ENCODE measurements at places on chromosomes 4 and X.

DNA sequence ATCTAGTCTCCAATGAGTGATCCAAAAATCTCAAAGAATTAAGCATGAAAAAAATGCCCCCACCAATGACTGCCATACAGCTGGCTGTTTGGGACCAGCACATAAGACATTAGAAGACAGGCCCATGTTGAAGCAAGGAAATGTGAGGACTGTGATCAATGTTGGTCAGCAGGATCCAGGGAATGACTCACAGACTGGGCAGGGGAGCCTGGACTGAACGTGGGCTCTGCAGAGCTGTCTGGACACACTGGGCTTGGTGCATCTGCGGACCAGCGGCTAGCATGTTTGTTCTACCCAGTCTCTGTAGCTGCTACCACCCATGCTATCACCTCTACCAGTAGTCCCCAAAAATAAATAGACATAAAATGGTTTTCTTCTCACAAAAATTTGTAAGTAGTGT lies 108.6 kb downstream of the PALLD start:
- DNase-seq, result no peak
- no peaks in the 10 kb centered on the region for H3K4me1 ChIP-seq
- H3K27ac ChIP-seq, result no peak overlapping the region
- H3K4me3 ChIP-seq, result no peak overlapping the region
- no peaks in the 10 kb centered on the region for H3K27me3 ChIP-seq

DNA sequence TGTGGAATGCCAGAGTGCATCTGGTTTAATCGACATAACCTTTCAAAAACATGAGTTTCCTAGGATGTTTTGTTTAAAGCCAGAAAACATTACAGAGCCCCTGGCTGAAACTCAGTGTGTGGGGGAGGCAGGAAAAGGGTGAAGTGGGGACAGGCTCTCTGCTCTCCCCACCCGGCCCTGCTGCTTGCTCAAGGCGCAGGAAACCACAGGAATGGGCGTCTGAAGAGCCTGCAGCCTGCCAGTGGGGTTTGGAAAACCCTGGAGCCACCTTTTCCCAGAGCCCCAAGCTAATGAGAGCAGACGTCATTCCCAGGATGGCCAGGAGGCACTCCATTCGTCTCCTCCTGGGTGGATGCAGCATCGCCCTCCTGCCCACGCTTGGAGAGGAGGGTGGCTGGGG lies 240.6 kb downstream of the AFAP1 start:
- H3K27me3 ChIP-seq, result peaks cover 21% of the 10 kb centered on the region
- no peaks in the 10 kb centered on the region for H3K4me1 ChIP-seq
- H3K36me3 ChIP-seq, result no peaks in the 10 kb centered on the region
- no peak overlapping the region for H3K4me3 ChIP-seq
- DNase-seq, result no peak

DNA sequence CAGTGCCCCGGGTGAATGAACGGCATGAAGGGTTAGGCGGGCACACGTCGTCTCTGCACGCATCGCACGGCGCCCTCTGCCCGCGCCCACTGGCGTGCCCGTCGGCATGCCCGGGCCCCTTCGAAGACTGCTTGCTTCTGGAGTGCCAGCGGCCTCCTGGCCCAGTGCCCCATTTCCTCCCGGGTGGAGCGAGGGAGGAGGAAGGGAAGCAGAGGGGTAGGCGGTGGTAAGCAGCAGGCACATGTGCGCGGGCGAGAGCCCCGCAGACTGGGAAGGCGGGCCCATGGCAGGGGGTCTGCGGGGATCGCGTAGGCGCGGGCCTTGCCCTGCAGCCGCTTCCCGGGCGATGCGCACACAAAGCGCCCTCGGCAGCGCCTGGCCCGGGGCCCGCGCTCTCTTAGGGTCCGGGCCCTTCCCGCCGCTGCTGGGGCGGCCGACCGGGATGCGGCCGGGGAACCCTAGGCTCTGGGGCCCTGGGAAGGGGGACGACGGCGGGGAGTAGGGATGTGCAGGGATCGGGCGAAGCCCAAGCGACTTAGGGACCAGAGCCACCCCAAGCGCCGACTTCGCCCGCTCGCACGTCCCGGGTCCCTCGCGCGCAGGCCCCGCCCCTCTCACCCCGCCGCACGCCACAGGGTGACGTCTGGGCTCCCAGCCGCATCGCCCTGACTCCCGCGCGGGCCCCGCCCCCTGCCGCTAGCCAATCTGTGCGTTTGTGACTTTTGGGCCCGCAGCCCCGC lies 866 bp upstream of the EMD start:
- H3K4me3 ChIP-seq, result peak overlapping the region; percentile 39
- H3K27ac ChIP-seq, result peak overlapping the region; percentile 78
- no peak for DNase-seq
- no peaks in the 10 kb centered on the region for H3K27me3 ChIP-seq

DNA sequence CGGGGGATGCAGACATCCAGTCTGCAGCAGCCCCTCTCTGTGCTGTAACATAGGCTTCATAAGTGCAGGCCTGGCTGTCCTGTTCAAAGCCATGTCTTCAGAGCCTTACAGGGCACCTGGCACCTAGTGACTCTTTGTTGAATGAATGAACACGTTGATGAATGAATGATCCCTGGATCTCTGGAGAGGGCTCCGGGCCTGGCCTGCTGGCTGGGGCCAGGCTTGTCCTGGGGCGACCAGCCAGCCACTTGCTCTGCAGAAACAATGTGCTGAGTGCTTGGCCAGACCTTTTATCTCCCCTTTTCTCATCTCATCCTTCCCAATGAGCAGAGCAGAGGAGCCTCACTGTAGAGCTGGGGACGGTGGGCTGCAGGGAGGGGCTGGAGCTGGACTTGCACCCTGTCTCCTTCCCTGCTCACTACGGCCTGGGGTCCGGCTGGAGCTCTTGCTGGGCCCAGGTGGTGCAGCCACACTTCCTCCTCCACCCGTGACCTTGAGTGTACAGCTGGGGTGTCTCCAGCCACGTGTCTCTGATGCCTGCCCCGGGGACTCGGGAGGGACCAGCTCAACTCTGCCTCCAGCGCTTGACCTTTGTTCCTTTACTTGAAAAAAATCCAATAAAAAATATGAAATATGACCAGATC lies 77.9 kb downstream of the PSAPL1 start:
- H3K27ac ChIP-seq, result no peak overlapping the region
- no peaks in the 10 kb centered on the region for H3K4me1 ChIP-seq
- peaks cover 6% of the 10 kb centered on the region for H3K27me3 ChIP-seq
- DNase-seq, result no peak
- H3K4me3 ChIP-seq, result no peak overlapping the region
- H3K36me3 ChIP-seq, result no peaks in the 10 kb centered on the region

DNA sequence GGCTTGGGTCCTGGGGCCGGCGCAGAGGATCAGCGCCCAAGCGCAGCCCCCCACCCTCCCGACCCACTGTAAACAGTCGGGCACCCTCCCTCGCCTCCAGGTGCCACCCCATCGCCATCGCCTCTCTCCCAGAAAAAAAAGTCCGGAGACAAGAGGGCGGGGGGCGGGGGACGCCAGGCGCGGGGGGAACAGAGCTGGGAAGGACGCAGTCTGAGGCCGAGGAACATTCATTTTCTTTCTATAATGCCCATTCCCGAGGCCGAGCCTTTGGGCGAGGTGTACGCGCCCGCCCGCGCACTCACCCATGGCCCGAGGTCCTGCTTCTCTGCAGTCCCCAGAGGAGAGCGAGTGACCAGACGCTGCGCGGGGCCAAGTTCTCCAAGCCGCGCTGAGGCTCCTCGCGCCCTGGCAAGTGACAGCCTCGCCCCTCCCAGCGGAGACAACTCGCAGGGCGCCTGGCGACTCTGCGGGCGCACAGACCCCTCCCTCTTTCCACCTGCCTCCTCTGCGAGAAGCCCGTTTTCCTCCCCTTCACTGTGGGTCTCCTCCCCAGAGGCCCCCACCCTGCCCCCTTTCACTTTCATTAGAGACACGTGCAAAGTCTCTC lies 63.5 kb upstream of the WDR17 start:
- H3K27me3 ChIP-seq, result no peaks in the 10 kb centered on the region
- H3K27ac ChIP-seq, result no peak overlapping the region
- no peaks in the 10 kb centered on the region for H3K36me3 ChIP-seq
- no peak for DNase-seq
- H3K4me3 ChIP-seq, result no peak overlapping the region
- H3K4me1 ChIP-seq, result no peaks in the 10 kb centered on the region

- no peak for DNase-seq
- H3K4me1 ChIP-seq, result no peaks in the 10 kb centered on the region
- H3K4me3 ChIP-seq, result no peak overlapping the region
Observed at GRCh38 chr4:958314-958665, 15.1 kb downstream of the DGKQ start.

DNA sequence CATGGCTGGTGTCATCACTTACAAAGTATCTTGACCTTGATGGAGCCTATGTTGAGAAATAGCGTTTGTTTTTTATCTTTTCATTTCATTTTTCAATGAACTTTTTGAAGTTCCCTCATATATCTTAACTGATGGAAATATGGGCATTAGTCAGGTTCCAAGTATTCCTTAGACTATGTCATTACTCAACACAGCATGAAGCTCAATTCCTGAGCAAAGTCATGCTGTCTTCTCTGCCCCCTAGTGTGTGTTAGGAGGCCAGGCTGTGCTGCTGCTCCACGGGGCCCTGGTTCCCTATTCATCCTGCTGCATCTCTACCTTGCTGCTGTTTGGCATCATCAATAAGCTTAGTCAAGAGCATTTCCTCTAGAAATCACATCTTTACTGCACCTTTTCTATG lies 40.9 kb downstream of the GPR143 start:
- DNase-seq, result no peak
- H3K36me3 ChIP-seq, result no peaks in the 10 kb centered on the region
- no peaks in the 10 kb centered on the region for H3K4me1 ChIP-seq

DNA sequence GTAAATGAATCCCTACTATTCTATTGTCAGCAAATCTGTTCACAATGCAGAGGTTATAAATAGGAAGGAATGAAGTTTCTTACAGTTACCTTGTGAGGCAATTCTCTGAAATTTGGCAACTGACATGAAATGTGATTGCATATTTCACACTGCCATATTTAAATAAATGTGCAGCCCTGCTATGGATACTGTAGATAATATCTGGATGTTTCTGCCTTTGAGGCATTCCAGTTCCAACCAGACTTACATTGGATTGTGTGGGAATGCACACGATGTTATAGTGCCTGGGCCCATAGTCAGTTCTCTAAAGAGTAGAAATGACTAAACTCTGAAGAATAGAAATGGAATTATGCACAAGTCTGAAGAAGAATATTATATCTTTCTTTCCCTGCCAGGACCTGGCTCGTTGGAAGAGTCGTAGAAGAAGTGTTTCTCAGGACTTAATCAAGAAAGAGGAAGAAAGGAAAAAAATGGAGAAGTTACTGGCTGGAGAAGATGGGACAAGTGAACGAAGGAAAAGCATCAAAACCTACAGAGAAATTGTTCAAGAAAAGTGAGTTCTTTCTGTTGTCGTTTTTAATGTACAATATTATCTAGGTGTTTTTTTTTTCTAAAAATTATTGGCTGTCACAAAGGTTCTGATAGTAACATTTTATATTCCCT lies 102.7 kb downstream of the PHOX2B start:
- no peak overlapping the region for H3K27ac ChIP-seq
- H3K4me3 ChIP-seq, result no peak overlapping the region
- DNase-seq, result no peak
- H3K4me1 ChIP-seq, result peaks cover 5% of the 10 kb centered on the region
- H3K36me3 ChIP-seq, result no peaks in the 10 kb centered on the region
- H3K27me3 ChIP-seq, result no peaks in the 10 kb centered on the region

DNA sequence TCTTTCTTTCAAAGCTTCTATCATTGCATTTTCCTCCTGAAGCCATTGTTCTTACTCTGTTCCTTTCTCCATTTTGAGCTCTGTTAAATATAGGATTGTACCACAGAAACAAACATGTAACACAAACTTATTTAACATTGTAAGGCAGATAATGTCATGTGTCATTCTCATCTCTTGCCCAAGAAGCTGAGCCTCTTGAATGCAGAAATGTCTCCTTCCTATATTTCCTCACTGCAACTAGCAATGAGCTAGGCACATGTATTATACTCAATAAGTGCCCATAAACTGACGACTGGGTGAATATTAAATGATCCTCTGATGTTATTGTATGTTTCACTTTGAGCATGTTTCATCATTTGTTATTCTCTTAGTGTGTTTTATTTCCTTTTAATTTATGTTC lies 56.7 kb upstream of the SLC7A11 start:
- no peak for DNase-seq
- no peaks in the 10 kb centered on the region for H3K36me3 ChIP-seq
- no peaks in the 10 kb centered on the region for H3K4me1 ChIP-seq
- no peak overlapping the region for H3K27ac ChIP-seq

DNA sequence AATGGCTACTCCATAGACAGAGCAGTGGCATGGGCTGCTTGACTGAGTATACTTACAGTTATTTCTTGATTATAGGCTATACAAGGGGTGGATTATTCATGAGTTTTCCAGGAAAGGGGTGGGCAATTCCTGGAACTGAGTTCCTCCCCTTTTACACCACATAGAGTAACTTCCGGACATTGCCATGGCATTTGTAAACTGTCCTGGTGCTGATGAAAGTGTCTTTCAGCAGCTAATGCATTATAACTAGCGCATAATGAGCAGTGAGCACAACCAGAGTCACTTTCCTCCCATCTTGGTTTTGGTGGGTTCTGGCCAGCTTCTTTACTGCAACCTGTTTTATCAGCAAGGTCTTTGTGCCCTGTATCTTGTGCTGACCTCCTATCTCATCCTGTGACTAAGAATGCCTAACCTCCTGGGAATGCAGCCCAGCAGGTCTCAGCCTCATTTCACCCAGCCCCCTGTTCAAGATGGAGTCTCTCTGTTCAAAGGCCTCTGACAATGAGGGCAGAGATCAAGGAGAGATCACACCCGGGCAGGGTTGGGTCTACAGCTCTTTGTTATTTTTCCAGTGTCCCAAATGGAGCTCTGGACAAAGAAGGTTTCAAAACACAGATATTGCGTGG lies 468.4 kb upstream of the PRKX start:
- no peak overlapping the region for H3K27ac ChIP-seq
- H3K36me3 ChIP-seq, result no peaks in the 10 kb centered on the region
- no peaks in the 10 kb centered on the region for H3K4me1 ChIP-seq
- no peak for DNase-seq
- no peaks in the 10 kb centered on the region for H3K27me3 ChIP-seq
